ENCODE measurements at places on chromosomes 3 and 15. TPM values are rescaled to one million over a fixed set of nuclear protein-coding genes. Genes with fewer than 3 reads are reported as not detected.
A peak's percentile ranks its signal among the peaks of the same experiment; 100 is the strongest.

DNA sequence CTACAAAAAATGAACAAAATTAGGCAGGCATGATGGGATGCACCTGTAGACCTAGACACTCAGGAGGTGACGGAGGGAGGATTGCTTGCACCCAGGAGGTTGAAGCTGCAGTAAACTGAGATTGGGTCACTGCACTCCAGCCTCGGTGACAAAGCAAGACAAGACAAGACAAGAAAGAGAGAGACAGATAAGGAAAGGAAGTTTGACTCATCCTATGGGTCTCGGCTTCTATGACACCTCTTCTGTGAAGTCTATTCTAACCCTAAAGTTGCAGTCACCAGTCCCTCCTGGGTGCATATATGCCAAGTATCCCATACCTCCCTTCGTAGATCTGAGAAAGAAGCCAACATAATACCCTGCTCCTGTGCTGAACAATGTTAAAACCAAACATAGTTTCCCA lies 7.9 kb upstream of the ZMAT3 start:
- DNase-seq = no peak

DNA sequence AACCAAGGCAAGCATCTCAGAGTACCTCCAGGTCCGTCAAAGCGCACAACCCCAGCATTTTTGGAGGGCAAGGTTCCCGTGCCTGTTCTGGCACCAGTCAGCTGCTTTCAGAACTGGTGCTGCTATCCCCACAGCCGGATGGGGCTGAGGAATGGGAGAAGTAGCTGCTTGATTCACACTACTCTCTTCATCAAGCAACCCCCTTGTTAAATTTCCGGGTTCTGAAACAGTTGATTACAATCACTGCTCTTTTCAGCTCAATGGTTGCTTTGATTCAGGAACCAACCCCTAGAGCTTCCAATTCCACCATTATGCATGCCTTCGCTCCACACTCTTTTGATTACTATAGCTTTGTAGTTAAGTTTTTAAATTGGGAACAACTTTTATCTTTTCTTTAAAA lies 12.3 kb upstream of the UBA7 start:
- DNase-seq = no peak

GRCh38 chr15:56042031-56042430 lies 48.6 kb upstream of the NEDD4 start:
- no peak for DNase-seq

- peak; percentile 29 for DNase-seq
These were observed 55.2 kb downstream of the PGPEP1L start for GRCh38 chr15:98952381-98952803.

- DNase-seq = no peak
These were observed 23.9 kb upstream of the ACAD9 start for GRCh38 chr3:128855569-128855968.

GRCh38 chr3:162770551-162770950 lies 1273.9 kb downstream of the OTOL1 start:
- DNase-seq = no peak

- no peak for DNase-seq
These were observed 60.6 kb upstream of the ARNT2 start for GRCh38 chr15:80343554-80343992.

IQCF6 gene
- not detected for total RNA-seq

Measured in activated T-cell treated with anti-CD3 and anti-CD28 coated beads, Interleukin-2, amount 50 U/mL, for 72 hours (primary cell).